ENCODE measurements at places on chromosomes 2 and 18.

GRCh38 chr18:61662726-61663125, 230.1 kb downstream of the RNF152 start:
- no peak for DNase-seq

DNA sequence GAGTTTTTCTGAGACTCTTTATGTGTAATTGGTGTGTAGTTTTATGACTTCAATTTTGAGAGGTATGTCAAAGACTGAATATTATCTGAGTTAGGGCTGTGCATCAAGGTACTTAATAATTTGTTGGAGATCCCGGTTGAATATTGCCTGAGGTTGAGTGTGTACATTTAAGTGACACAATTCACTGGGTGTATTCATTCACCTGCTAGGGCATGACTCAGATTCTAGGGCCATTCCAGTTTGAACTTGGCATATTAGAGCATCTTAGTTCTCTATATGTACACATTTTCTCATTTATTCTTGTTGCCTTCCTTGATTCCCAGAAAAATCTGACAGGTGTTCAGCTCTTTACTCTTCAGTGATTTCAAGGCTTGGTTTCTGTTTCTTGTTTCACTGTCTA, 12.5 kb downstream of the MAP4K4 start:
- no peak for DNase-seq

GRCh38 chr2:187434342-187434785, 13.7 kb downstream of the CALCRL start:
- no peak for DNase-seq

DNA sequence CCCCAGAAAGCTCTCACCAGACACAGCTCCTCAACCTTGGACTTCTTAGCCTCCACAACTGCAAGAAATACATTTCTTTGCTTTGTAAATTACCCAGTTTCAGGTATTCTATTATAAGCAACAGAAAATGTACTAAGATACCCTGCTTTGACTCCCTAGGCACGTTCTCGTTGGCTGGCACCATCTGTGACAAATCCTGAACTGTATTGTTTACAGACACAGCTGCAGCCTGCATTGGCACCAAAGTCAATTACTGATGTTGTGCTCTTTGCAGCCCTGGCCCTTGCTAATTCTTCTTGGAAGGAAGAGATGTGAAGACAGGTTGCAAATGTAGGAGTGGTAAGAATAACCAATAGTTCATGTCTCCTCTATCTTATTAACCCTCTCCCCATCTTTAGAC, 72.7 kb upstream of the FAM136A start:
- no peak for DNase-seq

DNA sequence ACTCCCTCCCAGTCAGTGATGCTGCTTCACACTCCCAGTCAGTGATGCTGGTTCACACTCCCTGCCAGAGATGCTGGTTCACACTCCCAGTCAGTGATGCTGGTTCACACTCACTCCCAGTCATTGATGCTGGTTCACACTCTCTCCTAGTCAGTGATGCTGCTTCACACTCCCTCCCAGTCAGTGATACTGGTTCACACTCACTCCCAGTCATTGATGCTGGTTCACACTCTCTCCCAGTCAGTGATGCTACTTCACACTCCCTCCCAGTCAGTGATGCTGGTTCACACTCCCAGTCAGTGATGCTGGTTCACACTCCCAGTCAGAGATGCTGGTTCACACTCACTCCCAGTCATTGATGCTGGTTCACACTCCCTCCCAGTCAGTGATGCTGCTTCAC, 34.3 kb upstream of the KCNG2 start:
- no peak for DNase-seq
